ENCODE measurements at places on chromosomes 7 and 10.

DNA sequence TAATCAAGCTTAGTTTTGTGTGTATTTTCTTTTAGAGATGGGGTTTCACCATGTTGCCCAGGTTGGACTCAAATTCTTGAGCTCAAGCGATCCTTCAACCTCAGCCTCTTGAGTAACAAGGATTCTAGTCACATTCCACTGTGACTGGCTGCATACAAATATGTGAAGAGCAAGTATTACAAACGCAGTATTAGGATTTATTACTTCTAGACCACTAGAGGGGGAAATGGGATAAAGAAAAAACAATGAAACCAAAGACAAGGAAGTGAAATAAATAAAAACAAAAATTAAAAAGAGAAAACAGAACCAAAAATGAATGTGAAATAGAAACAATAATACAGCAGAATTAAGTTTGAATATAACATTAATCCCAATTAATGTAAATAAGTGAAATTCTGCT is 308.7 kb downstream of the ANKRD30A start:
- no peak for DNase-seq

DNA sequence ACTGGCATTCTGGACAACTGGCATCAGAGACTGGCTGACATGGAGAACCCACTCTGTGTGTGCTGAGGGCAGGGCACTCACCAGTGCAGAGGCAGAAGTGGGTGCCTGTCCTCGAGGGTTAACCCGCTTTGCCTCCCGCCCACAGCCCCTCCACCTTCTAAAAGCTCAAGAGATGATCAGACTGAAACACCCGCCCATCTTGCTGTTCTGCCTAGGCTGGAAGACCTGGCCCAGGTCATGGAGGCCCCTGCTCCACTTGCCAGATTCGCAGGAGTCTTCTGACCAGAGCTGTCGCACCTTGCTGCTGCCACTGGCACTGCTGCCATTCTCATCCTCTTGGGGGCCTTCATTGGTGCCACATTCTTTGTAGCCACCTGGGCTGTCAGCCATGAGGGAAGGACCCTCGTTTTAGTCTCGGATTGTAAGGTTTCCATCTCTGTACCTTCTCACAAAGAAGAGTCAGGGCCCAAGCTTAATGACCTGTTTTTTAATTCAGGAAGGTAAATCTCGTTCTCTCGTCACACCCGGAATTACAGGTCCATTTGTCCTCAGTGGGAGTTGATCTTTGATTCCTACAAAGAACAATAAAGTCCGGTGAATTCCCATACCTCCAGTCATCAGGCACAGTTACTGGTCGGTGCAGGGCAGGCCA is 1.9 kb downstream of the CYREN start:
- no peak for DNase-seq

DNA sequence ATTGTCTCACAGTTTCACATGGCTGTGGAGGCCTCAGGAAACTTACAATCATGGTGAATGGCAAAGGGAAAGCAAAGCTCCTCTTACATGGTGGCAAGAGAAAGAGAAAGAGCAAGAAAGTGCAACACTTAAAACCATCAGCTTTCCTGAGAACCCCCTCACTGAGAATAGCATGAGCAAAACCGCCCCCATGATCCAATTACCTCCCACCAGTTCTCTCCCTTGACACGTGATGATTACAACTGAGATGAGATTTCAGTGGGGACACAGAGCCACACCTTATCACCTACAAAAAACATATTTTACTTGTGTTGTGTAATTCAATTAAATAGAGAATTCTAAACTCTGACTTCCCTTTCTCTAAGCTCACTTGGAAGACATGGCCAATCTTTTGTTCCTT is 80.2 kb downstream of the SEMA3C start:
- DNase-seq: no peak

GRCh38 chr7:96499532-96499931 is 177.6 kb upstream of the SLC25A13 start:
- DNase-seq: no peak

DNA sequence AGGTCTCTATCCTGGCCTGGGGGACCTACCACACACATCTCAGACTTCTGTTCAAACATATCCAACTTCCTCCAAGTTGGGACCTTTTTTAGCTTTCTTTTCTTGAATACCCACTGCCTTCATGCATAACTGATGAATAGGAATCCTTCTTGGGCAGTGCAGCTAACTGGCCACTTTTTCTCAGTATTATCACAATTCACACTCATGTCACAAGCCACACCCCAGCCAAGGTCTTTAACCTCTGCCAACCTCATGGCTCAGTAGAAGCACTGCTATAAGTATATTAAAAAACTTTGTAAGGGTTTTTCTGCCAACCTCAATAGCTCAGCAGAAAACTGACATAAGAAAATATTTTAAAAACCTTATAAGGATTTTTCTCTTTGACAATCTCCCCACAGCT is 44.5 kb downstream of the HHEX start:
- DNase-seq: no peak

DNA sequence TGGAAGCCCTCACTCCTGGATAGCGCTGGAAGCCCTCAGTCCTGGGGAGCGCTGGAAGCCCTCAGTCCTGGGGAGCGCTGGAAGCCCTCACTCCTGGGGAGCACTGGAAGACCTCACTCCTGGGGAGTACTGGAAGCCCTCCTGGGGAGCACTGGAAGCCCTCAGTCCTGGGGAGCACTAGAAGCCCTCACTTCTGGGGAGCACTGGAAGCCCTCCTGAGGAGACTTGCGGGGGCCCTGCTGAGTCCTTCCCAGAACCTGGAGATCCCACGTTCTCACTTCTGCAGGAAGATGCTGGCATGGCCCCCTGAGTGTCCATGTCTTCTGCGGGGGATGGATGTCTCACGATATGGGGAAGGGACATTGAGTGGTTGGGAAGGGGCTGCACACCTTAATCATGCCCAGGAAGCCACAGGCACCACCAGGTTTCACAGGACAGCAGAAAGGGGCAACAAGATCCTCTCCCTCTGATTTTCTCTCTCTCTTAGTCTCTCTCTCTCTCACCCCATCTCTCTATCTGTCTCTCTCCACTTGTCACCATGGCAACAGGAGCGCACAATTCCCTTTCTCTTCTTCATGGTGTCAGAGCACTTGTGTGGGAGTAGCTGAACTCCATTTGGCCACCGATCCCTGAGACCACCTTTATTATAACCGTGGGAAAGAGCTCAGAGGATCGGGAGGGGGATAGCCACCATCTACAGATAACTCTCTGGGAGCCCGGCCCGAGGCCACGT is 267.0 kb downstream of the TCERG1L start:
- DNase-seq: no peak

GRCh38 chr10:111967116-111967515 is 216.4 kb downstream of the GPAM start:
- no peak for DNase-seq

DNA sequence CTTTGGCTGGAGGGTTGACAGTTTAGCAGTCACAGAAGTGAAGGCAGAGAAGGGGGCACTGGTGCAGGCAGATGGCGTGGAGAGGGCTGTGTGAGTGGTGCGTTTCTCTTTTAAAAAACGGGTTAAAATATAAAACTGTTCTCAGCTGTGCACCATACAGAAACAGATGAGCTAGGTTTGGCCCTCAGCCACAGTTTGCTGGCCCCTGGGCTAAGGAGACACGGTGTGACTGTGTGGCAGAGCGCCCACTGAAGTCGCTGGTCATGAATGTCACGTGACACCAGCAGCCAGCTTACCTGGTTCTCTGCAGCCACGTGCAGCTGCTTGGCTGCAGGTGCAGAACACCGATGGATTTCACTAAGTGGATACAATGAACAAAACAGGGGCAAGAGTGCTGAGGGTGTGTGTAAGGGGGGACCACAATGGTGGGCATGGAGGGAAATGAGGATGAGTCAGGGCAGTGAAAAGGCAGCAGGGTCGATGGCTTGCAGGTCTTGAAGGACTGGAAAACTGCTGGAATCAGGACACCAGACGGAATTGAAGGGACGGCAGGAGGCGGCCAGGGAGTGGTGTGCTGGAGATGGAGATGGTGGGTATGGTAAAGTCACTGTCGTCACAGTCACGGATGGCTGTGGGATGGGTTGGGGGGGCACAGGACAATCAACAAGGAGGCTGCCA is 7.4 kb downstream of the ZNF746 start:
- DNase-seq: no peak

DNA sequence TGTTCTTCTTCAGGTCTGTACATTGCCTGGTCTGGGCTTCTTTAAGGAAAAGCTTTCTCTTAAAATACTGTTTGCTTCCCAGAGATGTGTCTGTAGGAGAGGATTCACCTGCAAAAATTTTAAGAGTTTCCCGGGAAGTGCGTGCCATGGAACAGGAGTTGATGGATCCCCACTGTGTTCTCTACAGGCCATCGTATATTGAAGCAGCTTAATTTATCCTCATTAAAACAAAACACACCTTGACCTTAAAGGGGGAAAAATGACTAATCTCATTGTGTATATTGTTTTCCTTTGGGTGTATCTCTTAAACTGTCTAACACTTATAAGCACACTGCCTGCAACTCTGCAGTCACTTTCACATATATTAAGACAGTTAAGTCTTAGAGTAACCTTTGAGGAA is 111.4 kb downstream of the ST7 start:
- DNase-seq: no peak

Data from activated CD8-positive, alpha-beta memory T cell treated with anti-CD3 and anti-CD28 coated beads for 24 hours (primary cell).